Activated T-cell treated with anti-CD3 and anti-CD28 coated beads, Interleukin-2, amount 50 U/mL, for 72 hours (primary cell): ENCODE measurements at places on chromosomes 2 and 18.

DNA sequence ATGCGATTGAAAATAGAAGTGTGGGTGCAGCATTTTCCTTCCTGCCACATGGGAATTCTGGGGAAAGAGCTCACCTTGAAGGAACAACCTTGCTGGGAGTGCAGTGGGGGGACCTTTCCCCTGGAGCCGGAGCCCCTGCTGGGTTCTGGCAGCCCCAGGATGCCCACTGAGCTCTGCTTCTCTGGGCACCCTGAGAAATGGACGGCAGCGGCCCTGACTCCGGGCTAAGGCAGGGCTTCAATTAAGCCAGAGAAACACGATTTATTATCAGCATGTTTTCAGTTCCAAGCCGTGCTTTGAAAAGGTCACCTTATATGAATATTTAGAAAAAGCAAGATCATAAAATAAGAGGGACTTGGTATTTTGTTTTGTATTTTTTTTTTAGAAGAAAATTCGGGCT lies 68.5 kb downstream of the KLHL29 start:
- no peak for DNase-seq

DNA sequence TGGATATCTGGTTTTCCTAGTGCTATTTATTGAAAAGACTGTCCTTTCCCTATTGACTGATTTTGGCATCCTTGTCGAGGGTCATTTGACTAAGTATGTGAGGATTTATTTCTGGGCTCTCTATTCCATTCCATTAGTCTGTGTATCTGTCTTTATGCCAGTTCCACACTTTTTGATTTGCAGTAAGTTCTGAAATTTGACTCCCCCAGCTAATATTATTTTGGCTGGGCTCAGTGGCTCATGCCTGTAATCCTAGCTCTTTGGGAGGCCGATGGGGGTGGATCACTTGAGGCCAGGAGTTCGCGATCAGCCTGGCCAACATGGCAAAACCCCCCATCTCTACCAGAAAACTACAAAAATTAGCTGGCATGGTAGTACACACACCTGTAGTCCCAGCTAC lies 46.8 kb upstream of the GAREM2 start:
- DNase-seq, result no peak

DNA sequence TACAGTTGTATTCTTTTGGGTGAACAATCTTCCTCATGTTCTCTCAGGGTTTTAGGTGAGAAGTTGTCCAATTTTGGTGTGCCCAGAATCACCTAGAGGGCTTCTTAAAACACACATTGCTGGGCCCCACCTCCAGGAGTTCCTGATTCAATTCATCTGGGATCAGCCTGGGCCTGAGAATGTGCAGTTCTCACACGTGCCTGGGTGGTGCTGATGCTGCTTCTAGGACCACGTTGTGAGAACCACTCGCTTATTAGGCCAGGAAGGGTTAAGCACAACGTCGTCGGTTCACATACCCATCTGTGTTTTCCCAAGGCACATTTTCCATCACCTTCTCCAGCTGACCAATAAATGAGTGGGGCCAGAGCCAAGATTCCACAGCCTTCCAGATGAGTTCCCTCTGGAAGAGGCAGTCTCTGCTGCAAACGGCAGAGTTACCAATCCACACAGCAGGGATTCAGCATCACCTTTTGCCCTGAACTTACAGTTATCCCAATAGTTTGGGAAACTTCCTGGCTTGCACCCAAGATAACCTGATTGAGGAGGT lies 277.7 kb upstream of the HNRNPA3 start:
- no peak for DNase-seq

GRCh38 chr2:208541461-208541988 lies 134.9 kb downstream of the PTH2R start:
- DNase-seq, result no peak
